ENCODE measurements at places on chromosomes 2 and 18.

DNA sequence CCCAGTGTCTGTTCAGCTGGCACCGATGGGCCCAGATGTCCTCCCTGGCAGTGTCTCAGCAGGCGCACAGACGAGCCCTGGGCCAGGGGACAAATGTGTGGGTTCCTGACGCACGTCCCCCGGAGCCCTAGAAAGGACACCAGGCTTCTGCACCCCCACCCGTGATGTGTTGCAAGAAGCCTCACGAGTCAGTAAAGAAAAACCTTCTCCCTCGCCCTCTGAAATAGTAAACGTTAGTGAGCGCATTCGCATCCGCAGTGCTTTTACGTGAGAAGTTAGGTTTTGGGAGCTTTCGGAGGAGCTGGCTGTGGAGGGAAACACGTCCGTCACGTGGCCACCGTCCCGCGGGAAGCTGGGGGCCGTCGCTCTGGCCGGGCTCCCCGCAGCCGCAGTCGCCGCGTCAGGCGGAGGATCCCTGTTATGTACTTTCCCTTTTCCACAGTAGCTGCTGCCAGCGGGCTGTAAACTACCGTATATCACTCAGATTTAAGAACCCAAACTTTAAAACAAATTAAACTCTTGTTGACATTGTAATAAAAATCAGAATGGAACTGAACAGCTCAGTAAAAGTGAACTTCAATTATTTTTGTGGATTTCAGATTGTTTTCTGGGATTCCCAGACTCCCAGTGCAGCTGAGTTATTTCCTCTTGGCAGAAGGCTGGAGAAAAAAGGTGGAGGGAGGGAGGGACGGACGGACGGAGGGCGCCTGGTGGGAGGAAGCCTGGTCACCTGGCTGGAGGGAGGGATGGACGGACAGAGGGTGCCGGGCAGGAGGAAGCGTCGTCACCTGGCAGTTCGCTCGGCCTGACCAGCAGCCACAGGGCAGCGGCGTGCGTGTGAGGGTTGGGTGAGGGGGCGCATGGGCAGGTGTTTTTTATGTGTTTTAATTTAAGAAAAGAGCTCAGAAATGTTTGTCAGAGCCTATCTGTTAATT, 112.1 kb downstream of the NFATC1 start:
- no peak for DNase-seq

GRCh38 chr2:184192649-184193048, 405.7 kb upstream of the ZNF804A start:
- no peak for DNase-seq

DNA sequence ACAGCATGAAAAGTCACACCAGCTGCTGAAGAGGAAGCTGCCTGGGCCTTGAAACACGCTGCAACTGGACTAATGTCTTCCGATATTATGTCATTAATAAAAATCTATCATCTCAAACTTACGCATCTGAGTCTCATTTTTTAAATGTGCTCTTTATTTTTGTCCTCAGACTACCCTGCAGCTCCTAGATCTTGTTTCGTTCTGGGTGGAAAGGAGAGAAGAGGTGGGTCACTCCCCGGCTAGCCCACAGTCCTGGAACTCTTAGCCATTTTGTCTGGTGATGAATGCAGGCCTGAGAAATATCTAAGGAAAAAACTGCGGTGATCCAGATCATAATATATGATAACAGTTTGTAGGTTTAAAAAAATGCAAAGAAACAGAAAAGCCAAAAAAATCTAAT, 73.3 kb downstream of the TXNL1 start:
- no peak for DNase-seq

DNA sequence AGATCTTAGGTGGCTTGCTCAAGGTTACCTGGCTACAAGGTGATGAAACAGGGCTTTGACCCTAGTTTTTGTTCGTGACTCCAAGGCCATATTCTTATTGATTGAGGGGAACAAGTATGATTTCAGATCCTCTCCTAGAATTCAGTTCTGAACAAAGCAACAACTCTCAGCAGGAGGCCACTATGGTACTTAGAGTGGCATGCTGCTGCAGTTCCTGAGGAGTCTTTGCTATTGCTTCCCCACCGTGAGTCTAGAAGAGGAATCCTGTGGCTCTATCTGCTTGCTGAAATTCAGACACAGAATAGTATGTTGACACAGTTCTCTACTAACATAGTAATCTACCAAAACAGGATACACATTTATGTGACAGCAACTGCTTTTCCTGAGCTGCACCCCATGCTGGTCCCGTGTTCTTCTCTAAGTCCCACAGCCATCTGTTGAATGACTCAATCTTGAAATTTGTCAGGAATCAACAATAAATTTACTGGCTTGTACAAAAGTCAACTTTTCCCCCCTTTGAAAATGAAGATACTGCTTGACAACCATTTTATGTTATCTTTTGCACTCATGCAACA, 4.1 kb downstream of the TGFBRAP1 start:
- no peak for DNase-seq

DNA sequence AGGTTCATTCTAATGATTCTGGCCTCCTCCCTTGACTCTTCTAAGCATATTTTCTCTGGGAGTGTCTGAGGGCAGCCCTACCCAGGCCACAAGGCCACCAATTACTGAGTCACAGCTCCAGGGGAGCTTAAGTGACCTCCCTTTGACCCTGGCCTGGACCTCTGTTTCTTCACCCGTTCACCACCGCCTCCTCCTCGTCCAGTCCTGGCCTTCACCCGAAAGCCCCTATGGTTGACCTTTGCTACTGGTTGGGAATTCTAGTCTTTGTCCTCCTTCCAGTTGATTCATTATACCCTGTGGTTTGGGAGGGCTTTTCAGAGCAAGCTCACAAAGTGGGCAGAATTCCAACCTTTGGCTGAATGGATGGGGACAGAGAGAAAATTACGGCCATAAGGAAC, 72.6 kb downstream of the NRP2 start:
- DNase-seq, result no peak

DNA sequence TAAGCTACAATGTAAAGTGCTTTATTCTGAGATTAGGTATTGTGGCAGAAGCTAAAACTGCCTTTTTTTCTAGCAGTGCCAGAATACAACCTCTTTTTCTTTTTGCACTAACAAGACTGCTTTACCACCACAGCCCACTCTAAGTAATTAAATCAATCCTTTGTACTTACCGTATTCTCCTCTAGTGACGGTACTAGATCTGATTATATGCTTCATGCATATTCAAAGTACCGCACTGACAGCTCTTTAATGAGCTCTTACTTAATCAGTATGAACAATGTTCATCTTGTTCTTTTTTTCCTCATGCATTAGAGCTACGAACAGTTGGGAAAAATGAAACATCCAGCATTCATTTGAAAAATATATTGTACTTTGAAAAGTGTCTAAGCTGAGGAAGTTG, 16.1 kb upstream of the OTX1 start:
- no peak for DNase-seq

- DNase-seq, result no peak
Observed at GRCh38 chr2:224165901-224166319, 126.8 kb upstream of the SERPINE2 start.

GRCh38 chr2:47868611-47869352, 37.5 kb downstream of the FBXO11 start:
- no peak for DNase-seq

- DNase-seq, result no peak
Observed at GRCh38 chr2:20568501-20569463, 82.1 kb downstream of the HS1BP3 start.
